ENCODE measurements at places on chromosomes 1 and 21.

- no peak for DNase-seq
Measured at GRCh38 chr1:196951711-196952394, 8.3 kb downstream of the CFHR2 start.

- DNase-seq: no peak
Measured at GRCh38 chr1:98216304-98216703, 295.5 kb upstream of the DPYD start.

DNA sequence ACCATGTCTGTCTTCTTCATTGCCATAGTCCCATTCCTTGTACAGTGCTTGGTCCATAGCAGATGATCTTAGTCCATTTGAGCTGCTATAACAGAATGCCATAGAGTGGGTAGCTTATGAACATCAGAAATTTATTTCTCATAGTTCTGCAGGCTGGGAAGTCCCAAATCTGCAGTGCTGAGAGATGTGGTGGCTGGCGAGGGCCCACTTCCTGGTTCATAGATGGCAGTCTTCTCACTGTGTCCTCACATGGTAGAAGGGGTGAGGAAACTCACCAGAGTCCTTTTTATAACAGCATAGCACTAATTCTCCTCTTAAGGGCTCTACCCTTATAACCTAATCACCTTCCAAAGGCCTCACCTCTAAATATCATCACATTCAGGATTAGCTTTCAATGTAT, 23.1 kb upstream of the RAP1A start:
- DNase-seq: no peak

DNA sequence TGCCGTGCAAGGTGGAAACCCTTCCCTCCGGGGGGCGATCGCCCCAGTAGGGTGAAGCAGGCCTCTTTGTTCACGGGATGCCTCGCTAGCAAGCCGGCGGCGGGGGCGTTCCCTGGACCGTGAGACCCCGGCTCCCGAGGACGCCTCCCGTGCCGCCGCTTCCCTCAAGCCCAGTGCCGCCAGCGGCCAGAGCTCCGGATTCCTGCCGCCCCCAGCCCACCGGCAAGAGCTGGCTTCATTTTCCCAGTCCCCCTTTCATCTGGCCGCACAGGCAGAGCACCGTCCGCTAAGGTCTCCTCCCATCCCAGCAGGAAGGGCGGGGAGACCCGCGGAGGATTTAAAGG, 16.3 kb downstream of the IER5 start:
- DNase-seq: no peak

DNA sequence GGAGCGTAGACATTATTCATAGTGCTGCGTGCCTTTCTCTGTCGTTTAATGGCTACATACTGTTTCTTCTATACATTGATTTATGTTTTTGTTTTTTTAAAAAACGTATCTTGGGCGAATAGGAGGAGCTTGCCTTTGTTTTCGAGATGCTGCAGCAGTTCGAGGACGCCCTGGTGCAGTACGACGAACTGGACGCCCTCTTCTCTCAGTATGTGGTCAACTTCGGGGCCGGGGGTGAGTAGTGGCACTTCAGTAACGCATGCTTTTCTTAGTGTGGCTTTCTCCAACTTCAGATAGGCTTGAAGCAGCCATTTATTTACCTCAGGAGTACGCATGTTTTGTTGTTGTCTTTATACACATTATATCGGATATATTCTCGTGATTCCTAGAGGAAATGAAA, 46.9 kb downstream of the TRAPPC10 start:
- no peak for DNase-seq

GRCh38 chr1:95116580-95117206, 462 bp upstream of the TLCD4 start:
- DNase-seq: no peak

GRCh38 chr1:10724052-10724494, 72.4 kb downstream of the CASZ1 start:
- DNase-seq: peak; percentile 83

DNA sequence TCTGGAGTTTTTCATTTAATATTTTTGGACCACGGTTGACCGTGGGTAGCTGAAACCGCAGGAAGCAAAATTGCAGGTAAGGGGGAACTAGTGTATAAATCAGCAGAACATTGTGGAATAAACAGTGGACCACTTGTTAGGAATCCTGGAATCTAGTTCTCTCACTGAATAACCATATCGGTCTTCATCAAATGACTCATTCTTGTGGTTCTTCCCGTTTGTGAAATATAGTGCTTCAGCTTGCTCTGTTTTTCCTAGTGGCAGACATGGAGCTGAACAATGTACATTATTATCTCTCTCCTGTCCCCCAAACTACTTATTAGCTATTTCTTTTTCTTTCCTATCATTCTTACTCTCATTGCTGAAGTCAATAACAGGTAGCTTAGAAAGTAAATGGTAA, 61.9 kb downstream of the HSPA13 start:
- no peak for DNase-seq

GRCh38 chr1:193794239-193794638, 607.8 kb upstream of the B3GALT2 start:
- no peak for DNase-seq

DNA sequence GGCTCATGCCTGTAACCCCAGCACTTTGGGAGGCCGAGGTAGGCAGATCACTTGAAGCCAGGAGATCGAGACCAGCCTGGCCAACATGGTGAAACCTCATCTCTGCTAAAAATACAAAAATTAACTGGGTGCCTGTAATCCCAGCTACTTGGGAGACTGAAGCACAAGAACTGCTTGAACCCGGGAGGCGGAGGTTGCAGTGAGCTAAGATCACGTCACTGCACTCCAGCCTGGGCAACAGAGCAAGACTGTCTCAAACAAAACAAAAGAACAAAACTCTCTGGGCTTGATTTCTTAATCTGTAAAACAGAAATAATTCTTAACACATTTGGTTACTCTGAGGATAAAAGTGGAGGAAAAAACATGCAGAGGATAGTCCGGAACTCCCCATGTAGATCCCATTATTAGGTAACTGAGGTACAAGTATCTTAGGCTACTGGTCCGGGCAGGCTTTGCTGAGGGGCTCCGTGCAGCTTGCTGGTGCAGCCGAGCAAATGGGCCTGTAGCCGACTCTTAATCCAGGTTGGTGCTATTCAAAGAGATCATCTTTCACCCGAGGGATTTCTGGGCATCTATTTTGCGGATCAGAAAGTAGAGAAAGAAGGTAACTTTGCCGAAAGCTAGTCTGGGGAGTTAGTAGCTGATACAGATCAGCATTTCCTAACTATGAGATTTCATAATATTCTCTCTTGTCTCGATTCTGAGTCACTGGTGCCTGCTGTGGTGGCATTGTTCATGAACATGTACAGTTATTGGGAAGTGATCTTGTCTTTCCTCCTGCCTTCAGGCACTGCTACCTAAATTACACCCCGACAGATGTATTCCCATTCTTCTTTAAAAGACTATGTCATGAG, 56.8 kb downstream of the NFIA start:
- DNase-seq: no peak

All from ascending aorta (tissue), 2 donors.